Adipose tissue (tissue), 3 donors: ENCODE measurements at places on chromosomes 5 and 9. TPM values are rescaled to one million over a fixed set of nuclear protein-coding genes. Genes with fewer than 3 reads are reported as not detected.

Gene PCDHA2
- 0.09 TPM for polyA plus RNA-seq

Gene SPATA9
- 7.0 TPM for polyA plus RNA-seq

Gene SPACA9
- polyA plus RNA-seq = 3.1 TPM

Gene PHYHD1
- polyA plus RNA-seq = 58.1 TPM

Gene KIF27
- 1.3 TPM for polyA plus RNA-seq

Gene GRM6
- not detected for polyA plus RNA-seq

Gene SLC4A9
- polyA plus RNA-seq = 0.12 TPM

Gene ARL14EPL
- polyA plus RNA-seq = 0.22 TPM

Gene IFNA2
- polyA plus RNA-seq = not detected

Gene SUB1
- 68.6 TPM for polyA plus RNA-seq

Gene RASGRF2
- 12.6 TPM for polyA plus RNA-seq

Gene PCDH12
- 0.89 TPM for polyA plus RNA-seq

Gene CCL27
- polyA plus RNA-seq = not detected

Gene GPR21
- polyA plus RNA-seq = 0.07 TPM

Gene KCNIP1
- 0.18 TPM for polyA plus RNA-seq

Gene DBH
- 0.05 TPM for polyA plus RNA-seq

Gene PCDHGB3
- polyA plus RNA-seq = 0.40 TPM

Gene CER1
- not detected for polyA plus RNA-seq

Gene IFNA13
- not detected for polyA plus RNA-seq

Gene NEUROG1
- not detected for polyA plus RNA-seq

Gene SGCD
- 2.7 TPM for polyA plus RNA-seq

Gene PCDHA4
- polyA plus RNA-seq = under 0.01 TPM

Gene MARCOL
- polyA plus RNA-seq = not detected

Gene SPATA31C1
- not detected for polyA plus RNA-seq

Gene PHF24
- polyA plus RNA-seq = 0.34 TPM

Gene SPATA31E1
- not detected for polyA plus RNA-seq

Gene GFPT2
- 149 TPM for polyA plus RNA-seq

Gene SLC1A3
- 22.9 TPM for polyA plus RNA-seq

Gene ZNF367
- polyA plus RNA-seq = 0.22 TPM

Gene HAVCR1
- polyA plus RNA-seq = not detected

Gene CSF2
- 0.10 TPM for polyA plus RNA-seq

Gene CDKN2A
- polyA plus RNA-seq = 0.98 TPM

Gene GABRB2
- 0.27 TPM for polyA plus RNA-seq

Gene DEPDC1B
- polyA plus RNA-seq = 0.22 TPM

Gene EPB41L4A
- 2.9 TPM for polyA plus RNA-seq

Gene ZDHHC12
- 73.3 TPM for polyA plus RNA-seq

Gene CNTNAP3
- 0.58 TPM for polyA plus RNA-seq

Gene ADAMTS2
- polyA plus RNA-seq = 5.3 TPM

Gene SPEF2
- polyA plus RNA-seq = 1.2 TPM

Gene IL11RA
- polyA plus RNA-seq = 43.3 TPM

Gene OR2K2
- polyA plus RNA-seq = not detected

Gene PDE4D
- 22.7 TPM for polyA plus RNA-seq

Gene FGF18
- 1.6 TPM for polyA plus RNA-seq

Gene FNBP1
- 20.1 TPM for polyA plus RNA-seq

Gene PPIP5K2
- 10.8 TPM for polyA plus RNA-seq

Gene LHX2
- 1.1 TPM for polyA plus RNA-seq

Gene PALM2AKAP2
- 21.7 TPM for polyA plus RNA-seq

Gene SLC36A3
- polyA plus RNA-seq = not detected

Gene FCN2
- polyA plus RNA-seq = 4.1 TPM

Gene GNAQ
- polyA plus RNA-seq = 6.3 TPM

Gene GFI1B
- polyA plus RNA-seq = 0.02 TPM

Gene SPATA31D4
- polyA plus RNA-seq = not detected

Gene SV2C
- polyA plus RNA-seq = not detected

Gene CDC20B
- polyA plus RNA-seq = not detected

Gene WDR38
- polyA plus RNA-seq = not detected

Gene MAMDC2
- 2.8 TPM for polyA plus RNA-seq

Gene INSL6
- polyA plus RNA-seq = not detected

Gene DIRAS2
- 0.30 TPM for polyA plus RNA-seq

Gene FAM151B
- 1.3 TPM for polyA plus RNA-seq

Gene ZER1
- polyA plus RNA-seq = 20.1 TPM
